ENCODE measurements at places on chromosomes 6 and 20.

- DNase-seq = peak; percentile 82
These were observed 10.6 kb downstream of the NOL4L start for GRCh38 chr20:32574296-32575226.

DNA sequence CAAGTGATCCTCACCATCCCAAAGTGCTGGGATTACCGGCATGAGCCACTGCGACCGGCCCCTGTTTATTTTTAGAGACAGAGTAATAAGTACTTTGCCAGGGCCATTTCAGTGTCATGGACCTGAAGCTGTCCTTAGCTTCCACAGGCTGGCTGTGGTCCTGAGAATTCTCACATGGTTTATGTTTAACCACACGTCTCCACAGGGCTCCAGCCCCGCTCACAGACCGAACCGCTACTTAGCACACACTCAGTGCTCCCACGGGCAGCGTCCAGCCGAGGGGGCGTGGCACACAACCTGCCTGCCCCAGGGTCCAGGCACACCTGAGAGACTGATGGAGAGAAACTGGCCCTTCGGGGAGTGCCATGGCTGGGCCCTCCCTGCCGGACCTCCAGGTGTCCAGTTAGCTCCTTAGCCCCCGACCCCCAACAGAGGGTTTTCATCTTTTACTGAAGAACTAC is 11.7 kb downstream of the ACSS1 start:
- DNase-seq = no peak

- no peak for DNase-seq
These were observed 204.2 kb downstream of the BMP7 start for GRCh38 chr20:57062241-57062640.

- no peak for DNase-seq
These were observed 49.7 kb upstream of the TSHZ2 start for GRCh38 chr20:52922436-52922835.

DNA sequence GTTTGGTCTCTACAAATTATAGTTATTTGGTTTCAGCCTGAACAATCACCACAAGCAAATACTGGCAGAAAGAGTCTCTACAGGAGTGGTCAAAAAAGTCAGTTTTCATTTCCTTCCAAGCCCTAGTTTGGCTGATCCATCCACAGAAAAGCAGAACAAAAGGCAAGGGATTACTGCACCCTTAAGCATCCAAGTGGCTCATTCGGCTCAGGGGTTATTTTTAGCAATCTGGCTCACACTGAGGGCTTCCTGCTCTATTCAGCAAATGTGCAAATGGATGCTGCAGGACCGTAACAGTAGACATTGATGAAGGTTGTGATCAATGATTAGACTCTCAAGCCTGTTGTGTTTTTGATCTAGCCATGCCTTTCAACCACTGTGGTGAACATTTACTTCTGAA is 62.2 kb upstream of the FABP7 start:
- DNase-seq = peak; percentile 15

GRCh38 chr6:57221191-57221935 is 744 bp downstream of the RAB23 start:
- DNase-seq = peak; percentile 63

- DNase-seq = no peak
These were observed 300.1 kb downstream of the GMDS start for GRCh38 chr6:1945235-1945832.

DNA sequence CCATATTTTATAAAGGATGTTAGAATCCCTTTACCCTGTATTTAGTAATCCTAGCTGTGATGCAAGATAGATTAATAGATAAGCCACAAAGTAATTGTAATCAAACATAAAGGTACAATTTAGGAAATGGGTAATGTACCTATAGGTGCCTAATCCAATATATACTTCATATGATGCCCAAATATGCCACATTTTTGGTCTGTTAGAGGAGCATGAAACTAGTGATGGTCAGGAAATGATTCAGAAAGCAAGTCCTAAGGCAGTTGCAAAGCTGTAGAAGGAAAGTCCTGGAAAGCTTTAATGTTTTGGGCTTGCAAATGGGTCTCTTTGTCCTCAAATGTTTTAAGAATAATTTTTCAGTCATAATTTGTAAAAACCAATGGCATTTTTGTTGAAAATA is 76.6 kb upstream of the PTPRK start:
- no peak for DNase-seq

GRCh38 chr20:25624500-25624939 is 706 bp upstream of the NANP start:
- DNase-seq = no peak

GRCh38 chr6:74577619-74578018 is 628.2 kb downstream of the COL12A1 start:
- DNase-seq = no peak

DNA sequence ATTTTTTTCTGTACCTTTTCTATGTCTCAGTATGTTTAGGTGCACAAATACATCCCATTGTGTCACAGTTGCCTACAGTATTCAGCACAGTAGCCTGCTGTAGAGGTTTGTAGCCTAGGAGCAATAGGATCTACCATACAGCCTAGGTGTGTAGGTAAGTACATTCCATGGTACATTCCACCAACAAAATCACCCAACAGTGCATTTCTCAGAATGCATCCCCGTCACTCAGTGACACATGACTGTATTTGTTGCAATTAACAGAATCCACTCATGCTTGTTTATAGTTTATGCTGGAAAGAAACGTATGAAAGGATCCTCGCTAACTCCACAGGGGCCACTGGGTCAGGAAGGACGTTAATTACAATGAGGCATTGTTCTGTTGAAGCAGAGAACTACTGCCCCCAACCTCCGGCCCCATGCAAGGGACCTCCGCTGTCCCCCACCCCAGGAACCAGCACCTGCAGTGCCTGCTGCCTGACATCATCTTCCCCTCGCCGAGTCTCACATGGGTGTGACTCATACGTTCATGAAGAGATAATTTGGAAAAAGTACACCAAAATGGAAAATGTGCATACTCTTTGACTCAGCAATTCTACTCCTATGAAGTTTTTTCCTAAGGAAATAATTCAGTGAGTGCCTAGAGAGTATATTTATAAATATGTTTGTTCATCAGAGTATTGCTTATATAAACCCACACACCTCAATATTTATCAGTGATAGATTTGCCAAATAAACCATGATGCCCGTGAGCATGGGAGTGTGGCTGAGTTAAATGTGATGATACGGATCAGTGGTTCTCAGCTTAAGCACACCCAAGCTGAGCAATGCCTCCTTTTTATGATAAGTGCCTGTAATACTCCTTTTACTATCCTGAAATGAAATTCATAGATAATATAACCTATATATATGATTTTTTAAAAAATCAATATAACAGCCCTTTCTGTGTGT is 156.4 kb upstream of the ECI2 start:
- peak; percentile 33 for DNase-seq

DNA sequence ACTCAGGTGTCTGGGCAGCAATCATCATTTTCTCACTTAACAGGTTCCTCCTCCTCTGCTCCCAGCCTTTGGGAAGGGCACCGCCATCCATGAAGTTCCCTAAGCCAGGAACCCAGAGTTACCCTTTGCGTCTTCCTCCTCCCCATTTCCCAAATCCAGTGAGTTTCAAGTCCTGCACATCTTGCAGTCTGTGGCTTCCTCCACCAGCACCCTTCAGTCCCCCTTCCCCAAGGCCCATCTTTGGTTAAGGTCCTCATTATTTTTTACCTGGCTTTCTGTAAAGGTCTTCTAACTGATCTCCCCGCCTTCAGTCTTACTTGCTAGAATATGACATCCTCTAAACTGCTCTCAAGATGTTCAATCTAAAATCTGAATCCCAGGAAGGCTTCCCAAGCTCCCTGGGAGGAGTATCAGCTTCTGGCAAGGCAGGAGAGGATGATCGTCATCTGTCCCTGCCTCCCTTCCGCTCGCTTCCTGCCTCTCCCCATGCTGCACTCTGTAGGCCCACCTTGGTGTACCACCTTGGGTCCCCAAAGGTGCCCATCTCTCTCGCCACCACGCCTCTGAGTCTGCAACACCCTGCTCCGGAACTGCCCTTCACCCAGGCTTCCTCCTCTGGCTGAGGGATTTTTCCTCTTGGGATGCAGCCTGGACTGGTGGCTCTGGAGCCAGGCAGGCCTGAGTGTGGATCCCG is 11.4 kb upstream of the DUSP22 start:
- no peak for DNase-seq

GRCh38 chr6:4801491-4802110 is 25.4 kb downstream of the CDYL start:
- no peak for DNase-seq

Measured in EL (cell line).